Motor neuron (in vitro differentiated cells): ENCODE measurements at places on chromosomes 6 and 20.

DNA sequence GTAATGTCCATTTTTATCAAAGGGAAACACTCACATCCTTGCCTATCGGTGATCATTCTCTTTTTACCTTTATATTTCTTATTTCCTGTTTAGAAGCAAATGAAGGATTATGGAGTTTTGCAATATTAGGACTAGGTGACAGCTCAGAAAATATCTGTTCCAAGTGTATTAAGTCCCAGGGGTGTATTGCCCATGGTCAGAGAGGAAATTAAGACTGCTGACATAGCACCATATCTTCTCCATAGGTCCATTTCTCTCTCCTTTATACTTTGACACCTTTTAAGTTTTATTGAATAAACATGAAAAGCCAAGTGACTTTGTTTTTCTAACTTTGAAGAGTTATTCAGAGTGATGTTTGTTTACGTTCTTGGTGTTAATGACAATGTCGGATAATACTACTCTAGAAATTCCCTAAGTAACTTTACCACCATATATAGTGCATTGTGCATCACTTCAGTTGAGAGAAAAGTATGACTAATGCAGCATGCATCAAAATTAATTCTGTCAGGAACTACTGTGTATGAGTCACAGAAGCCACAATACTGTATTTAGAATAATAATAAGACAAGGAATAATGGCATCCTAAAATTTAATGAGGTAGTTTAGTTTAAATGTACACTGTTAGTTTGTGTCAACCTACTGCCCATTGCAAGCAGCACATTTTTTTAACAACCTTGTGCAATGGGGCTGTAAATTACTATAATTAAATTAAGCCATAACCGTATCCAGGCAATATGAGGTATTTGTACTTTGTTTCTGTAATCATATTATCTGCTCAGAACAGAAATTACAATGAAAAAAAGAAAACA lies 474.4 kb upstream of the RNF217 start:
- peak; percentile 96 for ATAC-seq

GRCh38 chr6:27902335-27903314 lies 9.6 kb downstream of the OR2B2 start:
- peak; percentile 88 for ATAC-seq

DNA sequence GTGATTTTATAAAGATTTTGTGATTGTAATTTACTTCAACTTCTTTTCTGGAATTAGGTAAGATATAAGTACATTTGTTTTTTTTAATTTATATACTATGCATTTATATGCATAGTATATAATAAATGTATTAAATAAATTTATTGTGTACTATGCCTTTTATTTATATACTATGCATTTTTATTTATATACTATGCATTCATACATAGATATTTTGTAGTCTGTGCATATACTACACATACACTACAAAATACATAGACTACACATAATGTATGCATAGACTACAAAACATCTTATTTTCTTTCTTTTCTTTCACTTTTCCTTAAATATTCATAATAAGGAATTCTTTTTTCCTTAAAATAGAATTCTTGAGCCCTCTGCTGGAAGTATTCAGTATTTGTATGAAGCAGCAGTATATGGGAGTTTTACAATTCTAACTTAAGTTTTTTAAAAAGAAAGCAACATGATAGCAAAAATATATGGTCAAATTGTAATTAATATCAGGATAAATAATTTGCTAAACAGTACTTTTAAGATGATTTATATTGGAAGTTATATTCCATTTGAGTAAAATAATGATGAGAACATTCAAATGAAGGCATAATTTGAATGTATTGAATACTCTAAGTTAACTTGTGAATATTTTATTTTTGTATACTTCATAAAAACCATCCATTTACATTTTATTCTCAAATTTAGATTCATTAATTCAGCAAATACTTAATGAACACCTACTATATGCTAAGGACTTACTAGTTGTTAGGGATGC lies 129.3 kb downstream of the KLHL32 start:
- ATAC-seq: no peak

DNA sequence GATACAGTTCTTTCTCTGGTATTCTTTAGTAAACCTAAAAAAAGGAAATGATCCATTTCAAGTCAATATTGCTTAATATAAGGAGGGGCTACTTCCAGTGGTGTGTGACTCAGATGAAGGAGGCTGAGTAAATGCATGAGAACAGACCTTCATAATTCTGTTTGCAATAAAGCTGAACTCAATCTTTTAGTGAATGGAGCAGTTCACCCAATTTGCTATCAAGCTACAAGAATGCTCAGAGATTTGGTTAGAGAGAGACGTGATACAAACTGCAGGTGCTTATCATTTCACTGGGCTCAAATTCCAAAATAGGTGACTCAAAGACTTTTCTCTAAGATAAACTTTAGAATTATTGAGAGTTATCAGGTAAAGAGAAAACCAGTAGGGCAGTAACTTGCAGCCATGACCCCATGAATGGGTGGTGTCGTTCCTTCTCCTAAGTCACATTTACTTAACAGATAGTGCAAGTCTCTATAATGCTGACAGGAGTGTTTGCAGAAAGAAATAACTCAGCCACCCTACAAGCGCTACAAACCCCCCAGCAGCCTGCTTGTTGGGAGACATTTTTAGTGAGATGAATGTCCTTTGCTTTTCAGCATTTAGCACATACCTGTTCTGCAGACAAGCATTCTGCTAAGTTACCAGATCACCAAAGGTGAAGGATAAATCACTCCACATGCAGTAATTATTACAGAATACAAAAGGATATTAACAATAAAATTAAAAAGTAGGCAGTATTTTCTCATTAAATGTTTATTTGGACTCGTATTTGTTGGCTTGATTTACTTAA lies 16.4 kb upstream of the BLOC1S5 start:
- ATAC-seq: no peak

DNA sequence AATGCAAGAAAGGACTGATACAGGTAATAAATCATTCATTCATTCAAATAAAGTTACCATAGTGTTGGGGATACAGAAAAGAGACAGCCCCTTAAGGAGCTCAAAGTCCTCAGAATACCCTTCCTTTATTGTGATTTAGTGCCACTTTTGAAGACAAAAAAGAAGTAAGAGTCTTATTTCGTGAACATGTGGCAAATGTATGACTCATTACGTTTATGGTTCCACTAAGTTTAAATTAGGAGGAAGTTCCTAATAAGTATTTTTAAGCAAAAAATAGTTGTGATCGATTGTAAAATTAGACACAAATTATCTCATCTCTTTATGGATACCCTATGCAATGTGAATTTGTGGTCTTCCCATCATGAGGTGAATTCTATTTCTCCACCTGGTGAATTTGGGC lies 38.5 kb upstream of the GCLC start:
- no peak for ATAC-seq
